ENCODE measurements at places on chromosomes 12 and 14.
A peak's percentile ranks its signal among the peaks of the same experiment; 100 is the strongest.

GRCh38 chr14:71586131-71586897, 345.9 kb upstream of the RGS6 start:
- peak overlapping the region; percentile 12 for H3K4me3 ChIP-seq
- H3K27me3 ChIP-seq: no peaks in the 10 kb centered on the region
- H3K27ac ChIP-seq: no peak overlapping the region
- peaks cover 4% of the 10 kb centered on the region for H3K36me3 ChIP-seq
- H3K4me1 ChIP-seq: peaks cover 11% of the 10 kb centered on the region
- no peak for DNase-seq

DNA sequence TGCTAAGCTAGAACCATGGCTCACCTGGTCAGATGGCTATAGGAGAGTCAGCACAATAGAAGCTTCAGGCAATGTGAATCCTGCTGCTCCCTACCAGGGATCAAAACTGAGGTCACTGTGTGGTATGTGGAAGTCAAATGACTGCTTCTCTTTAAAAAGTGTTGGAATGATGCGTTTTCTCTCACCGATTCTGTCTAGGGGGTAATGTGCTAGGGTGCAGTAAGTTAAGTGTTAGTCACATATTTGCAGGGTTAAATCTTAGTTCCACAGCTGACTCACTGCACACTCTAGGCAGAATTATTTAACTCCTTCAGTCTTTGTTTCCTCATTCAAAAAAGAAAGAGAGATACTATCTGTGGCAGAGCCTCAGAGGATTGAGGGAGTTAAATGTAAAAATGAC, 696.6 kb downstream of the DIO2 start:
- no peaks in the 10 kb centered on the region for H3K27me3 ChIP-seq
- no peak overlapping the region for H3K4me3 ChIP-seq
- no peaks in the 10 kb centered on the region for H3K36me3 ChIP-seq
- H3K27ac ChIP-seq: no peak overlapping the region
- no peak for DNase-seq

GRCh38 chr12:111304642-111305071, 64.2 kb downstream of the PHETA1 start:
- no peaks in the 10 kb centered on the region for H3K4me1 ChIP-seq
- DNase-seq: no peak
- no peak overlapping the region for H3K27ac ChIP-seq
- H3K36me3 ChIP-seq: no peaks in the 10 kb centered on the region

DNA sequence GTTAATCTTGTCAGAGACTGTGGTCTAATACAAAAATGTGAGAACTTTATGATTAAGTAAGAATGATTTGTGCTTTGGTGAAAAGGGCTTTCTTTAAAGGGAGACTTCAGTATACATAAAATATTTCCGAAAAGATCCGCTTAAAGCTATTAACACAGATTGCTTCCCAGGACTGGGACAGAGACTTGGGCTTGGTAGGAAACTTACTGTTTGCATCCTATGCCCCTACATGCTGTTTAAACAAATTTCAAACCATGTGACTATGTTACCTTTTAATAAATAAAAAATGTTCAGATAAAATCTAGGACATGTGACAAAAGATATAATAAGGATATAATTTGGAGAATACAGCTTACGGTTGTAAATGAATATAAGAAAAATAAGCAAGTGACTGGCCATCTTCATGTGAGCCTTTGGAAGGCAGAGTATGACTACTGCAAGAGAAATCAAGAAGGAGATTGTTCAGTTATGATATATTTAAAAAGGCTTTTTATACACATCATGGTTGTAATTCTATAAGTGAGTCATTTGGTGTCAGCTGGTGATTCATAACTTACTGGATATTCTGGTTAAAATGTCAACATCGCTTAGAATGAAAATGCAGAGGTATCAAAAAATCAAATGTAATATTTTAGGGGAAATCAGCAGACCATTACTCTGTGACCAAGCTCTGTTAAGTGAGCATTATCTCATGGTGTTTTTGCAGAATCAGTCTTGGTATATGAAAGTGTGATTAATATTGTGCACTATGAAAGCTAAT, 234.7 kb upstream of the E2F7 start:
- DNase-seq: no peak
- H3K27ac ChIP-seq: no peak overlapping the region
- no peaks in the 10 kb centered on the region for H3K27me3 ChIP-seq
- H3K4me1 ChIP-seq: no peaks in the 10 kb centered on the region
- no peak overlapping the region for H3K4me3 ChIP-seq

DNA sequence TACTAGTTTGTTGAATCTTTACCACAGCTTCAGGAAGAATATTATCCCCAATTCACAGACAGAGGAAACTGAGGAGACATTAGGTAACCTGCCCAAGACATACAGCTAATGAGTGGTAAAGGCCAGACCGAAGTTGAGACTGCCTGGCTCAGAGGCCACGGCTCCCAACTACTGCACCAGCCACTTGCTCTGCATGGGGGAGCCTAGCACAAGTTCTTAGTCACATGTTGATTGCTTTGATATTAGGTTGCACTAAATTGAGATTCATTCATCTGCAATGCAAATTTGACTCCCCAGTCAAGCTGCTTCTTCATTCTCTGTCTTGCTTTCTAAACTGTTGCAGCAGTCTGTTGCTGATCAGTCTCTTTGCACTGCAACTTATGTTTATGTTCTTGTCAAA, 25.9 kb upstream of the POLR3B start:
- peaks cover 9% of the 10 kb centered on the region for H3K36me3 ChIP-seq
- peaks cover 23% of the 10 kb centered on the region for H3K4me1 ChIP-seq
- no peak overlapping the region for H3K4me3 ChIP-seq
- no peak for DNase-seq

DNA sequence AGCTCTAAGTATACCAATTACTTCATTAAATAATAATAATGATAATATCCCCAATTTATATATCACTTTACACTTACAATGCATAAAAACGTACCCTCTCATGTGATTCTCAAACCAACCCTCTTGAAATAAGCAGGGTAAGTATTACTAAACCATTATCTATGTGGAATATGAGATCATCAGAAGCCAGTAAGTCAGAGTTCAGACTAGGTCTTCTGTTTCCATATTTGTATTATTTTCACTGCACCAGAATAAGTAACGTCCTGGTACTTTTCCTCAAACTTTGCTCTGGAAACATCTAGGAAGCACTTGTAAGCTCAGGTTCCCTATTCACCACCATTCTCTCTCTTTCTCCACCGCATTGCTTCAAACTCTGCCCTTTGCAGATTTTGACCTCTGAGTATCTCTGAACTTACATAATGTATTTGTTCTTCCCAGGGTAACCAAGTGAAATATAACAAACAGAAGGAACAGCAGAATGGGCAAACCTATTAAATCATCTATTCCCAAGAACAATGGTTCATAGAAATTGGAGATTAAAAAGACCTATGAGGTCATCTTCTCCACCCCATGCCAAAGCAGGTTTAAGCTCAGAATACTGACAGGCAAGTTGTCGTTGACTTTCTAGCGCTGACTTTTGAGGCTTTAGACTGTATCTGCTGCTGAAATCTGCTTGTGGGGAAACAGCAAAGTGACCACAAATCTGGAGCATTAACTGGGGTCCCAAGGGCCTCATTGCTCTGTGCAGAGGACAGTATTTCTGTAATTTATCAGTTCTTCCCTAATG, 161.3 kb upstream of the FAR2 start:
- H3K27ac ChIP-seq: no peak overlapping the region
- no peaks in the 10 kb centered on the region for H3K4me1 ChIP-seq
- DNase-seq: no peak
- no peaks in the 10 kb centered on the region for H3K36me3 ChIP-seq
- peaks cover 27% of the 10 kb centered on the region for H3K27me3 ChIP-seq
- no peak overlapping the region for H3K4me3 ChIP-seq

DNA sequence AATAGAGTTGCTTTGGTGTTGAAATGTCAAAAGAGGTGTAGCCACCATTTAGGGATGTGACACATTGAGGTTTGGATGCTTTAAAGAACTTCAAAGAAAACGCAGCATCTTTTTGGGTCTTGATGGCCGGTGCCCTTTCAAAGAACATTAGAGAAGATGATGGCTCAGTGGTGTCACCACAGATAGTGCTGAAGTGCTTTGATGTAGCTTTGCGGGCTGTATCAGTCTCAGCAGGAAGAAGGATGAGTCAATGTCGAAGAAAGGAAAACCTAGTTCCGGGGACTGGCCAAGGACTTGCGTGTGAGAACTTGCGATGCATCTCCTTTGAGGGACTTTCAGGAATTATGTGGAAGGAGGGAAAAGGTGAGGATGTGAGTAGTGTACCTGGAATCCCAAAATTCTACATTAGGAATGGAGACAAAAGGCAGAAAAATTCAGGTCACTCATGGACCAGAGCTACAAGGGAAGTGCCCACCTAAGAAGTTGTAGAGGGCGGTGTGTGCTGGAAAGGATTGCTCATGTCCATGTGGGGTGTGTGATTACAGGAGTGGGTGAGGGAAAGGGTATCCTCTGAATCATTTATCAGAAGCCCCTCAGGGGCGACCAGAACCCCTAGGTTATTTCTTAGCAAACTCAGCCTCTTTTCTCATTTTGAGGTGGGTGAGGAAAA, 39.7 kb upstream of the GZMB start:
- H3K36me3 ChIP-seq: no peaks in the 10 kb centered on the region
- H3K4me3 ChIP-seq: peak overlapping the region; percentile 91
- peak; percentile 50 for DNase-seq
- H3K27me3 ChIP-seq: peaks cover 1% of the 10 kb centered on the region
- peak overlapping the region; percentile 81 for H3K27ac ChIP-seq

GRCh38 chr12:53070877-53071492, 8.2 kb downstream of the SPRYD3 start:
- no peak for DNase-seq
- H3K27ac ChIP-seq: peak overlapping the region; percentile 66
- H3K4me3 ChIP-seq: no peak overlapping the region
- H3K27me3 ChIP-seq: no peaks in the 10 kb centered on the region
- peaks cover 5% of the 10 kb centered on the region for H3K36me3 ChIP-seq
- peaks cover 31% of the 10 kb centered on the region for H3K4me1 ChIP-seq

GRCh38 chr14:92253381-92253894, 69.5 kb upstream of the SLC24A4 start:
- peaks cover 5% of the 10 kb centered on the region for H3K4me1 ChIP-seq
- no peak overlapping the region for H3K27ac ChIP-seq
- peaks cover 9% of the 10 kb centered on the region for H3K36me3 ChIP-seq
- DNase-seq: no peak
- no peak overlapping the region for H3K4me3 ChIP-seq
- H3K27me3 ChIP-seq: peaks cover 74% of the 10 kb centered on the region

GRCh38 chr12:4607056-4607455, 41.8 kb downstream of the AKAP3 start:
- peaks cover 20% of the 10 kb centered on the region for H3K27me3 ChIP-seq
- peak overlapping the region; percentile 66 for H3K27ac ChIP-seq
- H3K4me3 ChIP-seq: no peak overlapping the region
- no peak for DNase-seq

GRCh38 chr14:58705066-58705465, 67.3 kb downstream of the DACT1 start:
- peaks cover under 1% of the 10 kb centered on the region for H3K4me1 ChIP-seq
- H3K27me3 ChIP-seq: peaks cover 45% of the 10 kb centered on the region
- no peak overlapping the region for H3K27ac ChIP-seq
- DNase-seq: no peak
- H3K4me3 ChIP-seq: no peak overlapping the region
- no peaks in the 10 kb centered on the region for H3K36me3 ChIP-seq

- peaks cover 59% of the 10 kb centered on the region for H3K27me3 ChIP-seq
- DNase-seq: no peak
- H3K27ac ChIP-seq: no peak overlapping the region
- H3K4me1 ChIP-seq: no peaks in the 10 kb centered on the region
- H3K36me3 ChIP-seq: no peaks in the 10 kb centered on the region
Observed at GRCh38 chr12:29543036-29543435, 45.5 kb upstream of the OVCH1 start.

DNA sequence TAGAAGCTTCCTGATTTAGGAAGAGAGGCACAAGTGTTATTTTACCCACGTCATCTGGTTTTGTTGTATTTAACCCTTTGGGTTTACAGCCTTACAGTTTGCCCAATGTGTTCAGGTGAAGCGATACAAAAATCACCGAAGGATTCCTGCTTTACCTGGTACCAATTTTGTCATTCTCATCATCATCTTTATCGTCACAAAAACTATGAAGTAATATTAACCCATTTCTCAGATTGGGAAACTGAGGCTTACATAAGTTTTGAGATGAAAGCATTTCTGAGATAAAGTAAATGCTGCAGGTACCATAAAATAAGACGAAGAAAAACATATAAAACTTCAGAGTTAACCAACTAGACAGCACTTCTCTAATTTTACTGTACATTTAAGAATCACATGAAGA, 370.6 kb upstream of the OR4E1 start:
- H3K4me1 ChIP-seq: peaks cover 9% of the 10 kb centered on the region
- no peak overlapping the region for H3K4me3 ChIP-seq
- H3K27ac ChIP-seq: no peak overlapping the region
- H3K36me3 ChIP-seq: no peaks in the 10 kb centered on the region
- no peaks in the 10 kb centered on the region for H3K27me3 ChIP-seq
- no peak for DNase-seq
